ENCODE measurements at places on chromosomes 2 and 18.

- DNase-seq = no peak
These were observed 26.4 kb downstream of the RTP5 start for GRCh38 chr2:241895712-241896641.

DNA sequence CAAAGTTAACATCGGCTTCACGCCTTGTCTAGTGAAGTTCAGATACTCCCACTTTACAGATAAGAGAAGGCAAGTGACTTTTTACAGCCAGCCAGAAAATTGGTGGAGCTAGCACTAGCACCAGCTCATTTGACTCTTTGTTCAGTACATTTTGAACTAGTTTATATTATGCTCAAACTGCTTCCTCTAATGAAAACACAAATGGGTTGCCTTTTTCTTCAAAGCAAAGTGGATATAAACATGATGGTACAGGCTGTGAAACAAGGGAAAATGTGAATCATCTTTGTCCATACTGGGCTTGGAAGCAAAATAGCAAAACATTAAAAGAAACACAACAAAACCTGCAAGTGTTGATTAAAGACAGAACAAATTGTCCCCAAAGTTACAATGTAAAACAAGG is 99.6 kb upstream of the LHCGR start:
- no peak for DNase-seq

DNA sequence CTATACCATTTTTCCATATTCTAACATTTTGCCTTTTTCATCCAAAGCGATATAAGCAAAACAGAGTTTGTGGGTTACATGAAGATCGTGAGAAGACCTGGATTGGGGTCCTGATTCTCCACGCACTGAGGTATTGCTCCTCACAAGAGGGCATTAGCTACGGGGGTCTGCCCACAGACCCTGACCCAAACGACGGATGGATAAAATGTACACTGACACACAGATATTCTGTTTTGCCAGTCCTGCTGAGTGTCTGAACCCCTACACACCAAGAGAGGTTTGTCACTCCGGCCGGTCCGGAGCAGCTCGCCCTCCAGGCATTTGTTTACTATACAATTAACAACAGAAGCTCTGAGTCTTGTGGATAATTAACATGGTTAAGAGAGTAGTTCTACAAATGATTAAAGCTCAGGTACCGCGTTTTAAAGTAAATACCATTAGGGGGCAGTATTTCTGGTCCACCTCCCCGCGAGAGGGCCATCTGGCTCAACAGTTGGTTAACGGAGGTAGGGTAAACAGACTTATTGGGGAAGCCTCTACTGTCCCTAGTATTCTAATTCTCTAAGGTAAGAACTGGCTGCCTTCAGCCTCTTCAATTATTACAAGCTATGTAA is 28.4 kb downstream of the SCYGR8 start:
- no peak for DNase-seq

DNA sequence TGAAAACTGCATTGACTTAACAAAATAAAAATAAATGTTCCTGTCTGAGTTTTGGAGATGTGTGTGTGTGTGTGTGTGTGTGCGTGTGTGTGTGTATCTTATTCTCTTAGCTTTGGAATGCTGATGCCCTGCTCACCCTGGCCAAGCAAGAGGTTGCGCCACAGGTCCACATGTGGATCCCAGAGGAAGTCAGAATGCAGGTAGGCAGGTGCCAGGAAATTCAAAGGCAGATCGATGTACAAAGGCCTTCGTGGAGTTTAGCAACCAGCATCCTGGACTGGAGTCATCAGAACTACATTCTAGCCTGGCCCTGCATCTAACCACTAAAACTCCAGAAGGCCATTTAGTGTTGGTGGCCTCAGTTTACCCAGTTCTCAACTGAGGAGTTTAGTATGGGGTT is 12.4 kb downstream of the G6PC2 start:
- no peak for DNase-seq

DNA sequence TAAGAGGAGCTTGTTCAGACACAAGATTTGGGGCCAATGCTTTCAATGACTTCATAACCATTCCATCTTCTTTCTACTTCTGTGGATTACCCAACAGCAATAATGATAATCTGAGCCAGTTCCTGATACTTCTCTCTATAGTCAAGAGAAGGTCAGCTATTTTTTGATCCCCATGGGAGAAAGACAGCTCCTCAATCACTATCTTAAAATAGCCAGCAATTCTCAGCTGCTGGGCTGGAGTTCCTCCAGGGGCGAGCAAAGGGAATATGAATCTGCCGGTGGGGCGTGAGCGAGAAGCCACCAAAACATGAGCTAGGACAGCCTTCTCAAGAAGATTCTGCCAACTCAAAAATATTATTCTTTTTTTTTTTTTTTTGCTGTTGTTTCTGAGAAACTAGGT is at the start of gene TMEM182:
TMEM182 (plus strand) TSS at position 269 of the 400 bp plus-strand sequence. CDS start 187 bp downstream, outside the sequence.
- no peak for DNase-seq

GRCh38 chr18:68478246-68478645 is 236.7 kb downstream of the TMX3 start:
- DNase-seq = no peak

DNA sequence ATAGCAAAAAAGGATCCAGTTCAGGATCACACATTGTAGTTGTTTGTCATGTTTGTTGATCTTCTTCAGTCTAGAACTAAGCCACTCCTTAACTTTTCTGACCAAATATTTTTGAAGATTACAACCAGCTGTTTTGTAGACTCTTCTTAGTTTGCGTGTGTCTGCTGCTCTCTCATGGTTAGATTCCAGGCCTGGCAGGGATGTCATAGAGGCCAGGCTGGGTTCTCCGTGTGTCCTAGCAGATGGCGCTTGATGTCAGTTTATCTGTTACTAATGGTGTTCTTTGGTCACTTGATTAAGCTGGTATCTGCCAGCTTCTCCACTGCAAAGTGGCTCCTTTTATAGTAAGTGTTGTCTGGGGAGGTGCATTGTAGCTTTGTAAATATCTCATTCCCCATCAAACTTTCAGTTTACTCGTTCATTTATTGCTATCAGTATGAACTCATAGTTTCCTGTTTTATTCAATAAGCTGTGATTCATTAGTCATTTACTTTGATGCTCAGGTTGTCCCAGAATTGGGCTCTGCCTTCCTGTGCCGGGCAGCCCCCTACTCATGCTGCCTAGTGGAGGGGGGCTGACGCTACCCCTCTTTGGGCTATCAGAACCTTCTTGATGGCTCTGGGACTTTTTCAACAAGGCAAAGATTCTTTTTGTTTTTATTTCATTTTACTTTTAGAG is 42.1 kb downstream of the GRHL1 start:
- DNase-seq = no peak

- no peak for DNase-seq
These were observed 37.1 kb downstream of the RAMP1 start for GRCh38 chr2:237896507-237896892.

GRCh38 chr2:187165936-187166610 is 282.0 kb downstream of the CALCRL start:
- no peak for DNase-seq

GRCh38 chr2:56713161-56713676 is 529.4 kb downstream of the CCDC85A start:
- DNase-seq = no peak

GRCh38 chr2:201859949-201860348 is 53.6 kb downstream of the CDK15 start:
- DNase-seq = no peak

GRCh38 chr18:79826966-79827365 is 29.2 kb downstream of the KCNG2 start:
- DNase-seq = peak; percentile 50

- no peak for DNase-seq
These were observed 645.3 kb downstream of the NR4A2 start for GRCh38 chr2:155687181-155687580.

GRCh38 chr2:54262015-54262765 is 6.2 kb upstream of the TSPYL6 start:
- DNase-seq = no peak

- DNase-seq = no peak
These were observed 1.1 kb upstream of the PGAP1 start for GRCh38 chr2:196927376-196928225.

DNA sequence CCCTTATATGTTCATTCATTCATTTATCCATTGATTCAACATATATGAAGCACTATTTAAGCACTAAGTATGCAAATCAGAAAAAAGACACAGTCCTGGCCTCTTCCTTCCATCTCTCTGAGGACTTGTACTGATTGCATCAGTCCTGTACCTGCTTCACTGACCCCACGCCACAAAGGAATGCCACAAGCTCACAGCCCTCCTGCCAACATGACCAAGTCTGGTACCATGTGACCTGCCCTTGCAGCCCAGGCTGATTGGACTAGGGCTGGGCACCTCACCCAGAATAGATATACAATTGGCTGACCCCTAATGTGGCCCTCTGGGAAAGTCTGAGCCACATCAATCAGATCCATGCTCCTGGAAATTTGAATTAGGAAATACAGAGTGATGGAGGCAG is 196.6 kb downstream of the AGPS start:
- DNase-seq = no peak

GRCh38 chr2:71453404-71454220 is at the start of gene DYSF:
TSS of gene DYSF (plus strand) at chr2:71453561.
- no peak for DNase-seq

- no peak for DNase-seq
These were observed 39.3 kb downstream of the VSNL1 start for GRCh38 chr2:17579605-17580318.

- no peak for DNase-seq
These were observed 377.8 kb upstream of the POU3F3 start for GRCh38 chr2:104476075-104476474.

DNA sequence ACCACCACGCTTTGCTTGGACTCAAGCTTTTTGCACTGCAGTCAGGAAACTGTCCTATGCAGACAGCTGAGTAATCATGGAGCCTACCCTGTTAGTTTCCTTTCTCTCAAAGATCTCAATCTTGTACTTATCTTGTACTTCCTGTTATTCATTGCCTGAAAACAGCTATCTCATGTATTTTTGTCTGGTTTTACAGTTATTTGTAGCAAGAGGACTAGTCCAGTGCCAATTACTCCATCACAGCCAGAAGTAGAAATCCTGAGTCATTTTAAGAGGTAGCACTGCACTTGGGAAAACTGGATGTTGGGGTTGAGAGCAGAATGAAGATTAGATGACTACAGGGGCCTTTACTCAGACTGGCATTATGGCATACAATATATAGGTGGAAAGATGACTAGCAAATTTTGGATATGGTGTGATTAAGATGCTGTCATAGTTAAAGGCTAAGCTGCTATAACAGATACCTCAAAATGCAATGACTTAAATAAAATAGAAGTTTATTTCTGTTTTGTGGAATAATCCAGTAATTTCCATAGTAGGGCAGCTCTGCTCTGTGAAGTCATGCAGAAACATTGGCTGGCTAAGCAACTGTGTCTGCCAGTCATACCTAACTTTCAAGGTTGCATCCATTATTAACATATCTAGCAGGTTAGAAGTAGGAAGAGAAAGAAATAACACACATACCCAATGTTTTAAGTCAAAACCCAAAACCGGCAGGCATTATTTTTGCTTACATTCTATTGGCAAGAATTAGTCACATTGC is 21.1 kb upstream of the CHMP3 start:
- no peak for DNase-seq

DNA sequence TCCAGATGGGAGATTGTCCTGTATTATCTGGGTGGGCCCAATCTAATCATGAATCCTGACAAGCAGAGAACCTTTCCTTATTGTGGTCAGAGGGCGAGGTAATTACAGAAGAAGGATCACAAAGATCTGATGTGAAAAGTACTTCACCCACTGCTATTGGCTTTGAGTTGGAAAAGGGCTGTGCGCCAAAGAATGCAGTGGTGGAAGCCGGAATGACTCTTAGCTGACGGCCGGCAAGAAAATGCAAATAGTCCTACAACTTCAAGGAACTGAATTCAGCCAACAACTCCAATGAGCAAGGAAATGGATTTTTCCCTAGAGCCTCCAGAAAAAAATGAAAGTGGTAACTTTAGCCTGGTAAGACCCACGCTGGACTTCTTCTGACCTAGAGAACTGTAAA is 67.3 kb downstream of the CTNNA2 start:
- DNase-seq = no peak

DNA sequence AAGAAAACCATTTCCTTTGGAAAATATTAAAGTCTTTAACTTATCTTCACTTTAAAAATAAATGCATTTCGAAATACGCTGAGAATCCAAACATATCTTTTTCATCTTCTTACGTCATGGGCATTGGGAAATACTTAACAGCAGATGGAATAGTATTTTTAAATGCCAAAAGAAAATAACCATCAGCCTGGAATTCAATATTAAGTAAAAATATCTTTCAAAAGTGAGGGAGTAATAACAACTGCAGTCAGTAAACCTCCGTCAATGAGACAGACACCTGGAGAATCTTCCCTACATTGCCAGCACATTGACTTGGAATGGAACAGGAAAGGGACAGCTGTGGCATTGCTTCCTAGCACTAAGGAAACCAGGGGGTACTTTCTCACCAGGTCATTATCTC is 290.4 kb upstream of the TNP1 start:
- no peak for DNase-seq
